ENCODE measurements at places on chromosomes 2 and 18. TPM values are rescaled to one million over a fixed set of nuclear protein-coding genes. Genes with fewer than 3 reads are reported as not detected.

FMNL2 gene
- 43.7 TPM for total RNA-seq

SLC4A5 gene
- total RNA-seq: 2.1 TPM

POU3F3 gene
- 0.59 TPM for total RNA-seq

DNA sequence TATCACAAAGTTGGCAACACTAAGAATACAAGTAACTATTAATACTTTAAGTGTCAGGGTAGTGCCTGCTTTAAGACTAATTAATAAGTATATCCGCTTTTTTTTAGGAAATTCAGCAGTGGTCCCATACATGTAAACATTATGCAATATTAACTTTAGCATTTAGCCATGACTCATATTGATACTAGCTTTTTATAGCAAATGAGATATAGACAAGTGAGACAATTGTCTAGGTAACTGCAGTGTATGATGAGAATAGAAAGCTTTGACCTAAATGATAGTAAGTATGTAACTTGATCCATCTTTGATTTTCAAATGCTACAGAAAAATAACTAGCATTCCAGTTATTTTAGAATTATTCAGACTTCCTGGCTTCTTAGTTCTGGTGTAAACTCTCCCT is 27.4 kb upstream of the VRK2 start:
- DNase-seq: no peak

DNA sequence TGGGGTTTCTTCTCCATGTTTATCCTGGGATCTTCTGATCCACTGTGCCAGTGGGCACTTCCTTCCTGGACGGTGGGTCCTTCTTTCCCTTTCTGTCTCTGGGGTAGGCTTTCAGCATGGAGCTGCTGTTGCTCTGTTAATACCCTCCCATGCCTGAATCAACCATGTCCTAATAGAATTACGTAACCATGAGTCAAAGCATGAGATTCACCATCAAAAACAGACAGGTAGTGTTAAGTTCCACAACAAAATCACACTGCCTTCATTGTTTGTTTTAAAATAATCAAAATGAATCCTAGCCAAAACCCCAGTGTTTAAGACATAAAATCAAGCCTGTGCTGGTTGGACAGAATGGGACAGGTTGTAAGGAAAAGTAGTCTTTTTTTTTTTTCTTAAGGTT is 37.5 kb downstream of the GNAL start:
- DNase-seq: no peak

GRCh38 chr2:7269106-7269643 is 352.0 kb downstream of the RNF144A start:
- DNase-seq: no peak

DNA sequence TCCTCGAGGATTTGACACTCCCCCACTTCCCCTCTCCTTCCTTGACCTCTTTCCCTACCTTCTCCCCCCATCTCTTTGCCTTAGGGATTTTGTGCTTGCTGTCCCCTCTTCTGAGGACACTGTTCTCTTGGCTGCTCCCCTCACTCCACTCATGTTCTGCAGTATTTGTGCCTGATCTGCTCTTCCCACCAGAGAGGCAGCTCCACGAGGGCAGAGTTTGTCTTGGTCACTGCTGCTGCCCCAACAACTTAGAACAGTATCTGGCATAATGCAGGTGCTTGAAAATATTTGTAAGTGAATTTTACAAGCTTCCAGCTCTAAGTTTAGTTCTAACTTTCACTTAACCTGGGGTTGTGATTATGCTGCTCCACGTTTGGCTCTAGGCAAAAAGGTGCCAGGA is 10.0 kb upstream of the WIPF1 start:
- no peak for DNase-seq

GRCh38 chr2:240160291-240161086 is 20.0 kb upstream of the OTOS start:
- no peak for DNase-seq

DNA sequence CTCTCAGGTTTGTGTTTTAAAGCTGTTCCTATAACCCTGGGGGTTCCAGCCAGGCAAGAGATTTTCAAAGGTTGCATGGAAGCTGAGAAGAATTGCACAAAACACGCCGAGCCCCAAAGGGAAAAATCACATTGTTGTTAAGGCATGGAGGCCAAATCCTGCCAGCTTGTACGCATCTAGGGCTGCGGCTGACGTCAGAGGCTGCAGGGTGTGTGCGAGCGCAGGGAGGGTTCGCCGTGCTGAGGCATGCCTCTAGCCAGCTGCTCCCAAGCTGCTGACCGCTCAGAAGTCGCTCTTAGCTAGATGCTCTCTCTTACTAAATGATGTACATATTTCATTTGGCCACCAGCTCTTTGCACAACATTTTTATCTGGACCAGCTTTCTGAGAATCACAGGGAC is 191.8 kb downstream of the LPIN1 start:
- DNase-seq: no peak

DNA sequence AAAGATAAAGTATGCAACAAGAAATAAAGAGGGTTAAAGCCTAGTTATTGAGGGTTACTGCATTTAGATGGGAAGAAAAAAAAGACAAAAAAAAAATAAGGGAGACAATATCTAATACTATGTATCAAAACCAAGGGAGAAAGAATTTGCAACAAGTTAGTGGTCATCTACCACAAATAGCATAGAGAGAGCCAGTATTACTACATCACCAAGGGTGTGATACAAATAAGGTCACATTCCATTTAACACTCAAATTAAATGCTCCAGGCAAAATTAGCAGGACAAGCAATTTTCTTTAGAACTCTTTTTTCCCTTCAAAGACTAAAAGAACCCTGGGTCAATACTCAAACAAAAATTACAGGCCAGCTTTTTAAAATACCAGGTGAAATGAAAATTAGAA is 115.1 kb upstream of the GULP1 start:
- DNase-seq: no peak

DNA sequence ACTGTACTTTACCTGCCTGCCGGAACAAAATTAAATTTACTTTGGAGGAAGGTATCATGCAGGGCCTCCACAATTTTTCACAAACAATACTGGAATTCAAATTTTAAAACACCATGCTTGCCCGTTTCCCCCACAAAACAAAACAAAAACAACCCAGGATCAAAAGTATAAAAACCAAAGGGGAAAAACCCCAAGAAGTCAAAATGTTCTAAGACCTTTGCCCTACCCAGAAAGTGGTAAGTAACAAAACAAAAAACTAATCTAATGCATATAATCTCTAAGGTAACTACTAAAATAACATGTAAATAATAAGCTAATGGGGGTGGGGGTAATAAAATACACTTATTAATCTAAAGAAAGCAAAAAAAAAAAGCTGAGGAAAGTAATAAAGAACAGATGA is 60.5 kb downstream of the CUL3 start:
- DNase-seq: no peak
